ENCODE measurements at places on chromosomes 13 and 19. TPM values are rescaled to one million over a fixed set of nuclear protein-coding genes. Genes with fewer than 3 reads are reported as not detected.

- DNase-seq, result no peak
Observed at GRCh38 chr19:19201697-19202630, 1.2 kb downstream of the NR2C2AP start.

GRCh38 chr19:53874606-53874990 is 6.9 kb downstream of the MYADM start:
- no peak for DNase-seq

- DNase-seq, result no peak
Observed at GRCh38 chr13:50936679-50937078, 27.1 kb downstream of the RNASEH2B start.

DNA sequence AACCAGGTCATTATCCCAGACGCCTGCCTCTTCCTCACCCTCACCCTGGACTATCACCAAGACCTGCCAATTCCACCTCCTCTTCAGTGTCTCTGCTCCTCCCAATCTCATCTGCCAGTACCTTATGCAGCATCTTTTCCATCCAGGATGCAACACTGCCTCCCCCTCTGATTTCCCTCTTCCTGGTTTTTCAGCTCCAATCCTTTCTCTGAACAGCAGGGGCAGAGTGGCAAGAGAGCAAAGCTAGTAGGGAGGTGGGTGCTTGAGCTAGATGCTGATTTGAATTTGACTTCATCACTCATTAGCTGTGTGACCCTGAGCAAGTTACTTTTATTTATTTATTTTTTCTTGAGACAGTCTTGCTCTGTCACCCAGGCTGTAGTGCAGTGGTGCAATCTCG is 25.6 kb upstream of the CABP5 start:
- DNase-seq, result no peak

- DNase-seq, result no peak
Observed at GRCh38 chr19:42555801-42556200, 27.5 kb upstream of the CEACAM1 start.

DNA sequence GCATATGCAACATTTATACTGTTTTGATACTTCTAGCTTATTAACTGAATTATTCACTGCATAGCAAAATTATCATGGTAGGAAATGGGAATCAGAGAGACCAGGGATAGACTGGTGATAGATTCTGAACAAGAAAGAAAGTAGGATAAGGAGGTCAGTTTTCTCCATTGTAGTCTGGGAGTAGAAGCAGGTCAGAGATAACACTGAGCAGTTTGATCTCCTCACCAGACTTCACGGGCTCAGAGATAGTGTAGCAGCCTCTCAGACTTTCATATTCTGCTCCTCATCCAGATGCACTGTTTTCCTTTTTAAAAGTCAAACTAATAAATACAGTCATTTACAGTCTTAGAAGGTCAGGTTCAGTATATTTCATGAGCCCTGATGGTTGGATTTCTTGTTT is 56.0 kb upstream of the MYO16 start:
- DNase-seq, result no peak

- peak; percentile 63 for DNase-seq
Observed at GRCh38 chr13:97113231-97114001, 108.7 kb upstream of the MBNL2 start.

DNA sequence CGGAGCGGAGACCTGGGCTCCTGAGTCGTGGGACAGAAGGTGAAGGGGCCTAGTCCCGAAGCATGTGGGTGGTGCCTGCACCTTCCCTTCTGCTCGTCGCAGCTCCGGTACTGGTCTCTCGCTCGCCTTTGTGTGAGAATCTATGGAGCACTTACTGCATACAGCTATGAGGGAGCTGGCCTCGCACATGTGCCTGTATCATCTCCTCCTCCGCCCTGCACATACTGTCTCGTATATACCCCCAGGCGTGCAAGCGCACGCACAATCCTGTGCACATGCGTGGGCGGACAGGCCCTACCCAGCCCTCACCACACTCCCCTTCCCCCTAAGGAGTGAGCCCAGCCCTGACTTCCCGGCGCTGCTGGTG is 8.7 kb downstream of the PIK3R2 start:
- DNase-seq, result no peak

GRCh38 chr13:100484702-100485101 is 103.9 kb downstream of the GGACT start:
- DNase-seq, result no peak

Gene TMEM238
- total RNA-seq, result 1.8 TPM

Gene FUZ
- total RNA-seq, result 19.5 TPM

Gene ZNF723
- total RNA-seq, result not detected
